Transverse colon (tissue), 4 donors: ENCODE measurements at places on chromosomes 12 and 14.

DNA sequence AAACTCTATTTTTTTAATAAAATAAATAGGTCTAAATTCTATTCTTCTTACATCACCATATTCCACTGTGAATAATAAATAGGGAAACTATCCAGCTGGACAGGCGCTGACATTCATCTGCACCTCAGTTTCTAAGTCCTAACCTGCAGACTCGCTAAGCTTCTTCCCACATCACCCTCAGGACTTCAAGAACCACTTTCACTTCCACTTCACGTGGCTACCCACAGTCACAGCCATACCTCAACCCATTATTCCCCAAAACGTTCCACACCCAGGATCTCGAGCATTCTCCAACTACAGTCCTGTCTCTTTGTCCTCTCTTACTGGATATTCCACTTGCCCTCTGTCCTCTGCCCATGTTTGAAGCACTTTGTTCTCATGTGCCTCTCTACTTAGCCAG lies 71.1 kb downstream of the C2CD5 start:
- DNase-seq = no peak

- DNase-seq = no peak
These were observed 429.4 kb downstream of the GXYLT1 start for GRCh38 chr12:41715256-41715655.

DNA sequence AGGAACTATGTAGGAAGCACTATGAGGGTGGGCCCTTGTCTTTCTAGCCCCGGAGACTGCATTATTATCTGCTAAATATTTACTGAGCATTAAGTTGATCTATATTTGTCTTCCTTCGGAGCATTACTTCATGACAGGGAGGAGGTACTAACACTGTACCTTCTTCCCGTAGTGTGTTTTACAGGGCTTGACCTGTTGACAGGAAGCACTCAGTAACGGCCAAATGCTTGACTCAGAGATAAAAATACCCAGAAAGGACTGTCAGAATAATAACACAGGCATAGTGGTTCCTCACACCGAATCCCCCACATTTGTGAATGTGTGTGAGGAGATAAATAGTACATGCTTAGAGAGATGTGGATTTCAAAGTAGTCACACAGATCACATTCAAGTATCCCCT lies 466.6 kb downstream of the EGLN3 start:
- no peak for DNase-seq

DNA sequence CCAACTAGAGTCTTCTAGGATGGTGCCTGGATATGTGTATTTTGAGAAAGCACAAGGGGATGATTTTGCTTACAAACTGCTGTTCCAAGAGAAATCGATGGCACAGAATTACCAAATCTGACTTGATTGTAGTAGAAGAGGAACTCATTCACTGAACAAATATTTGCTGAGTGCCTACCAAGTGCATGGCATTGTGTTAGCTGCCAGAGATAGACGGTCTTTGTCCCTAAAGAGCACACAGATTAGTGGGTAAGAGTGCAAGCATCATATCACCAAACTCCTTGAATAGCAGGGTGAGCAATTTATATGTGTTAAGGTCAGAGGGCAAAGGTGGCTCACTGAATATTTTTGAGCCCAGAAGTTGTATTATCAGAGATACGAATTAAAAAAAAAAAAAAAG lies 3.5 kb upstream of the FOXN3 start:
- no peak for DNase-seq

- DNase-seq = no peak
These were observed 14.1 kb downstream of the TEDC1 start for GRCh38 chr14:105505101-105505500.

DNA sequence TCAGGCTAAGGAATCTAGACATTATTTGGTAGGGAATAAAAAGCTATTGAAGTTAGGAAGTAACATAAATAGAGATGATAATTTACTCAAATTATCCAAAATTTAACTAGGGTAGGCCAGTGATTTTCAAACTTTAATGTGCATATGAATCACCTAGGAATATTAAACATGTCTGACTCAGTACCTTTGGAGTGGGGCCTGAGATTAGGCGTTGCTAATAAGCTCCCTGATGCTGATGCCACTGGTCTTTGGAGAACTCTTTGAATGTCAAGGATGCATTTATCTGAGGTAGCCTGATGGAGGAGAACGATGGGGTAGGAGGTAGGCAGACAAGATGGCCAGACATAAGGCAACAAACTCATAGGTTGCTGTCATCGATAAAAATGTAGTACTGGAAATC lies 33.2 kb downstream of the EFCAB11 start:
- DNase-seq = no peak

- DNase-seq = no peak
These were observed 173.0 kb upstream of the NTF3 start for GRCh38 chr12:5258926-5259325.

DNA sequence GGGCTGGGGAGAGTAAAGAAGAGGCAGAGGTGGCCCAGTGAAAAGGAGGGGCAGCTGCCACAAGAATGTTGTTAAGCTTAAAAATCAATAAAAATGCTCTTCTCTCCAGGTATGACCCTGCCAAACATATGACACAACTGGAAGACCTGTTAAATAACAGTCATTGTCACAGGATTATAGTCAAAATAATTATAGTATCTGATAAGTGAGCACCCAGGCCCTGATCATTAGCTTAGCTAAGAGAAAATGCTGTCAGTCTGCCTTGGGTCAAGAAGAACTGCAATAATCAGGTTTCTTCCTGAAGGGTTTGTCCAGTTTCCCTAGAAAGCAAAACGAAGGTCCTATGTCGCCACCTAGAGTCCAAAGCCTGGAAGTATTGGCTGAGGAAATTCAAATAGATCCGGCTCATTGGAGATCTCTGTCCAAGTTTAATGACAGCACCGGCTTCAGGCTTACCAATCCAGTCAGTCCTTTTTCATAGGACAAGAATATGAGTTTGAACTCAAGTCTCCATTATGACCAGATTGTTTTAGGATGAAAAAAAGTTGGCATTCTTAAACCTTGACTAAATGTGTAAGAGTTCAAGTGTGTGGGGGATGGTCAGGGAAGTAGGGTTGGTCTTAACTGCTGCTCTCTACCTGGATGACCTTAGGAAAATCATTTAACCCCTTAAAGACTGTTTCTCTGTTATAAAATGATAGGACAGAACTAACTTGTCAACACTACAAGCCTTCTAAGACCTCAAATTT lies 22.5 kb upstream of the NKX2-8 start:
- peak; percentile 40 for DNase-seq

DNA sequence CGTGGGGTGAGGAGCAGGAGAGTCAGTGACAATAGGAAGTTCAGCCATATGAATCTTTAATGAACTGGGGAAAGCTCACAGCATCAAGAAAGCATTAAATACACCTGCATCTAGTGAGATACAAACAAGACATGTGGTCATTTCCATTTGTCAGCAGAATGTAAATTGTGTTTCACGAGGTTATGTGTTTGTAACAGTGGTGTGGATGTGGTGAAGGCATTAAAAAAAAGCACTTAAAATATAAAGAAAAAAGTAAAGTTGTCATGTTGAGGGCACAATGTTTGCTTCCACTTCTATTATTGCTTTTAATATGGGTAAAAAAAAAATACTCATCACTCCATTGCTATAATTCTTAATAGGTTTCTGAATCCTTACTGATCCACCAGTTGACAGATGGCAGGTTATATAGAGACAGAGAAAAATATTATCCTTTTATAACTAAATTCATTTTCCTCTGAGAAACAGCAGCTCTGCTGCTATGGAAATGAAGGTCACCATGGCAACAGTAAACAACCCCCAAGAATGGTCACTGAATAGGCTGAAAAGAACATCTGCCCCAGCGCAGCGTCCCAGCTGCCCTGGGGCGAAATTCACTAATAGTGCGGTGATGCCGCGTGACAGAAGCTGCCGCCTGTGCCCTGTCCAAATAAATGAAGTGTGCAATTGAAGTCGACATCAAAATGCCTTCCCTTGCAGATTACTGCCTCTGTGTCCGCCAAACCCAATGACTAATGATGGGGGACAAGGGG lies 226.1 kb downstream of the FOXN3 start:
- DNase-seq = no peak

DNA sequence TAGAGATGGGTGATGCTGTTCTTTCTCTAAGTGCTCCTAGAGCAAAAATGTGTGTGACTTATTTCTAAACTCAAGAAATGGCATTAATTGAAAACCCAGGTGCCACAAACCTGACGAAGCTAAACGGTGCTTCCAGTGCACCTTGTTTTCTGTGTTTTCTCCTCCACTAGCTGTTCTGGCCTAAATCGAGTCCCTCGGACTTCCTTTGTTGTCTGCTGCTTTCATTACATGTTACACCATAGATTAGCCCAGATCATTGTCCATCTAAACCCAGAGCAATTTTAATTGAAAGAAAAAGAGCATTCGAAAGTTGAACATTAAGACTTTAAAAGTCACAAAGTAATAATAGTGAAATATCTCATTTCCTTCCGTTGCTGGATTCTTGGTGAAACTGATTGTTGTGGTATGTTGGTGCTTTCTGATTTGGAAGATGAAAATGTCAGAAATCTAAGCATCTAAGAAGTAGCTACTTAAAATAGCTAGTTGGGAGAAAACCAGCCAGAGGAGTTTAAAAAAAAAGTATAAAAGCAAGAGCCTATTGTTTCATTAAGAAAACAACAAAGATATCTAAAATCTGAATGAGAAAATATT lies 219.6 kb upstream of the G2E3 start:
- no peak for DNase-seq

- no peak for DNase-seq
These were observed 127.5 kb downstream of the TMX1 start for GRCh38 chr14:51367600-51367931.

- no peak for DNase-seq
These were observed 1129.7 kb downstream of the LRFN5 start for GRCh38 chr14:42736408-42736807.

DNA sequence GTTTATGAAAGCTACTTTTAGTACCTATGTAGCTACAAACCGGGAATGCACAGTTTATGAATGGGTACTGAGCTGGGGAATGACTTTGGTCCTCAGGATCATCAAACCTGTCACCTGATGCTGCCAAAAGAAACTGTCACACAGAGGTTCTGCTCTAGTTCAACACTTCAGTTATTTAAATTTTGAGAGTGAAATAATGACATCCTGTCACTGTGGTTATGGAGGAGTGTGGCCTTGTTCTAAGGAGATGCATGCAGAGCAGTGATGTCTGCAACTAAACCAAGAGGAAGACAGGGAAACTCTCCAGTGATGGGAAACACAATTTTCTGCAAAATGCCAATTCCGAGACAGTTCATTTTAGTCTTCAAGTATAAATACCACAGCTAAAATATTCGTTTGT lies 4.8 kb upstream of the AEBP2 start:
- no peak for DNase-seq

GRCh38 chr14:69964841-69965240 lies 85.6 kb downstream of the SMOC1 start:
- DNase-seq = no peak

GRCh38 chr14:25039933-25040332 lies 10.0 kb downstream of the STXBP6 start:
- no peak for DNase-seq

GRCh38 chr12:53948650-53949593 lies 5.8 kb upstream of the HOXC12 start:
- no peak for DNase-seq

DNA sequence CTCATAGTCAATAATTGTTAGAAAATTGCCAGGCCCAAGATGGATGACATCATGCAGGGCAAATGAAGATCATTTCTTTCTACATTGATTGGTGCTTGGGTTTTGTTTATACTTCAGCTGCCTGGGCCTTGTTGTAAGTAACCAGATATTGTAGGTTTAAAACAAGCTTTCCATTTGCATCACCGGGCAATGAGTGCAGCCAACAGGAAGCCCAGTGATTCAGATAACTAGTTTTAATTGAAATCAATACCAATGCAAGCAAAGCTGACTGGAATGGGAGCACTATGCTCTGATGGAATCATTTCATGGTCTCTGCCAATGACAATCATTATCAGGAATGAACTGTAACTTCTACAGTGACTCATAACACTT lies 279.3 kb downstream of the DUSP6 start:
- DNase-seq = no peak

DNA sequence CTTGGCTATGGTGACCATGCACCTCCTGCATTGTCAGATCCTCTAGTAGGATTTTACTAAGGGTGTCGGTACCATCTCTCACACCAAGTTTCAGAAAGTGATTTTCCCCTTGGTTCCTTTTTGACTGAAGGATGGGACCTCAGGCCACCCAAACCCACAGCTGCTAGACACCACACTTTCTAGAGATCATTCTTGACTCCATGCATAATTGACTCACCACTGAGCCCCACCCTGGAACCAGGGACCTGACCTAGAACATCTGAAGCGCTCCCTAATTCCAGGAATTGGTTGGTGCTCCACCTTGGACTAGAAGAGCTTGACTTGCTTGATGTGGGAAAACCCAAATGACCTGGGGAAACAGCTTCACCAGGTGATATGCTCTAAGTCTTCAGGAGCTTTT lies 206.8 kb upstream of the EGLN3 start:
- no peak for DNase-seq

DNA sequence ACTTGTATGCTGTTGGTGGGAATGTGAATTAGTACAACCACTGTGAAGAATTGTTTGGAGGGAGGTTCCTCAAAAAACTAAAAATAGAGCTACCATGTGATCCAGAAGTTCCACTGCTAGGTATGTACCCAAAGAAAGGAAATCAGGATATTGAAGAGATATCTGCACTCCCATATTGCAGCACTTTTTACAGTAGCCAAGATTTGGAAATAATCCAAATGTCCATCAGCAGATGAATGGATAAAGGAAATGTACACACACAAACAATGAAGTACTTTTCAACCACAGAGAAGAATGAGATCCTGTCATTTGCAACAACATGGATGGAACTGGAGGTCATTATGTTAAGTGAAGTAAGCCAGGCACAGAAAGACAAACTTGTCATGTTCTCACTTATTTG lies 25.9 kb downstream of the TIGAR start:
- no peak for DNase-seq

GRCh38 chr14:98298481-98299244 lies 973.3 kb downstream of the BCL11B start:
- no peak for DNase-seq

DNA sequence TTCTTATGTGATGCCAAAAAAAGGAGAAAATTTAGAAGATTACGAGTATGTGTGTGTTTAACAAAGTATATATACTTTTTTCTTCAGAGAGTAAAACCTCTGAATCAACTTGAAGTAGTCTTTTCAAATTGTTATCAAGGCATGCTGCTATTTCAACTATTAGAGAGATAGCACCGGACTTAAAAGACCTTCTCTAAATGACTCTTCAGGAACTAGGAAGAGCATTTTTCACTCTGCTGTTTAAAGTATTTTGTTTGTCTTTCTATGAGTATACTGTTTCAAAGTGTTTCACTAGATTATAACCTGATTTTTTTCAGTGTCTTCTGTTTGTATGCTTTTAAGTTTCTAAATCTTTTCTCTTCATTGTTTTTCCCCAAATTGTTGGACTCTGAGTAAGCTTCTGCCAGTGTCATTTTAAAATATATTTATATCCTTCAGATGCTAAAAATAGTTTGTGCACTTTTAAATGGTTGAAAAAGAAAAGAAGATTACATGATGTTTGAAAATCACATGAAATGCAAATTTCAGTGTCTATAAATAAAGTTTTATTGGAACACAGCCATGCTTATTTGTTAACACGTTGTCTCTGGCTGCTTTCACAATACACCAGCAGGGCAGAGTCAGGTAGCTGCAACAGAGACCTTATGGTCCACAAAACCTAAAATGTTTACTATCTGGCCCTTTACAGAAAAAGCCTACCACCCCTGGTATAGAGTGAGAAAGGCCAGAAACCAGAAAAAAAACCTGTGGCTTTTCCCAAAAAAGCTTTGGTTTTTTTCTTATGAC lies 21.3 kb downstream of the CRADD start:
- no peak for DNase-seq

- no peak for DNase-seq
These were observed 29.9 kb downstream of the PLEKHG7 start for GRCh38 chr12:92732716-92733115.

GRCh38 chr12:130876758-130877157 lies 4.9 kb downstream of the RAN start:
- DNase-seq = no peak
